Activated CD4-positive, CD25-positive, alpha-beta regulatory T cell (primary cell): ENCODE measurements at places on chromosomes 1 and 21.

DNA sequence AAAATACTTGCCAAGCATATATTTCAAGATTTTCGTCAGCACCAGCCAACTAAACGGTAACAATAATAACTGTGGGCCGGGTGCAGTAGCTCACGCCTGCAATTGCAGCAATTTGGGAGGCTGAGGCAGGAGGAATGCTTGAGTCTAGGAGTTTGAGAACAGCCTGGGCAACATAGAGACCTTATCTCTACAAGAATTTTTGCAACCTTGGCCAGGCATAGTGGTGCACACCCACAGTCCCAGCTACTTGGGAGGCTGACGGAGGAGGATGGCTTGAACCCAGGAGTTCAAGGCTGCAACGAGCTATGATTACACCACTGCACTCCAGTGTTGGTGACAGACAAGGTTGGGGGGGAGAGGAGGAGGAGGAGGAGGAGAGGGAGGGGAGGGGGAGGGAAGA, 145.0 kb upstream of the TIAM1 start:
- no peak for DNase-seq

DNA sequence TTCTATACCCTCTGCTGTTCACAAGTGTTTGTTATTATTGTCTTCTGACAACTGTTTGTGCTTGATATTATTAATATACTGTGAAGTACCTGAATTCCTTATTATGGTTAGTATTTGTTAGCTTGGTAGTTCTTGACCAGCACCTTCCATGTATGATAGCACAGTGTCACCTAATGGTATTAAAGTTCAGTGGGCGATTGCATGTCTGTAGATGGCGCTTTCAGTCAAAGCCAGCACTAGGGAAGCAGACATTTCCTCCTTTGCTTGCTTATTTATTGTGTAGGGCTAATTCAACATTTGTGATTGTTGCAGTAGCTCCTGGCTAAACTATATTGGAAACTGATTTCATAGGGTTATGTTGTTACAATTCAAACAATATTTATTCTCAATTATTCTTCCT, 218.0 kb downstream of the ZP4 start:
- DNase-seq: no peak

- no peak for DNase-seq
Observed at GRCh38 chr1:88658419-88658818, 25.7 kb upstream of the PKN2 start.

- DNase-seq: no peak
Observed at GRCh38 chr1:157862114-157863070, 20.8 kb upstream of the CD5L start.

- DNase-seq: no peak
Observed at GRCh38 chr21:45021428-45022347, 52.7 kb upstream of the ADARB1 start.

DNA sequence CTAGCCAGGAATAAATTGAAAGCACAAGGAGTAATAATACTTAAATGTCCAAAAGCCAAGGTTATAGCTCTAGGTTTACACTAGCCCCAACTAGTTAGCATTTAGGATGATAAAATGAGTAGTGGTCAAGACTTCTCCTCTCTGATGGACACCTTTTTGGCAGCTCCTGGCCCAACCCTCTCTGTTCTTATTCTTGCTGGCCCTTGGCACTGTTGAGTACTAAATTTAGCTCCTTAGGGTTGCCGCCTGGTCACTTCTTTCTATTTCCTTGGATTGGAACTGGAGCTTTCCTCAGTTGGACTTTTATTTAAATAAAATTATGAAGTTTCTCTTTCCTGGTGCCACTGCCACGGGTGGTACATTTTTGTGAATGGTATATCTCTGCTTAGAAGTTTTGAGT, 28.3 kb downstream of the ARID1A start:
- no peak for DNase-seq

DNA sequence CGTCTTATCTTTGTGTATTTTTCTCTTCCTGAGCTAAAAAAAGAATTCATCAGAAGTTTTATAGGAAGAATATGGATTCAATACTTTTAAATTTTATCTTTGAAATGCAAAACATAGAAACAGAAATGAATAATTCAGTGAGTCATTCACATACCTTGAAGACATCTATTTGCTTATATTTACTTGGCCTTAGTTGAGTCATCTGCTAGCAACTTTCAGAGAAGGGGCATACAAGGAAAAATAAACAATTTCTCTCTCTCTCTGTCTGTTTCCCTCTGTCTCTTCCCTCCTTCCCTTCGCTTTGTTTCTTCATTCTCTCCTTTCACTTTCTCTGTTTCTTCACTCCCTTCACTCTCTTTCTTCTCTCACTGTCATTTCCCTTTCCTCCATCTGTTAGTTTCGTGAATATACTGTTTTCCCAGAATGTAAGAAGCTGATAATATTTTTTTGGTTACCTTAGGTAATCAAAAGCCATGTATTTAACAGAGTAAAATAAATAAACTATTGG, 477.2 kb downstream of the BRINP3 start:
- no peak for DNase-seq

- DNase-seq: no peak
Observed at GRCh38 chr1:3121401-3122210, 52.6 kb downstream of the PRDM16 start.

DNA sequence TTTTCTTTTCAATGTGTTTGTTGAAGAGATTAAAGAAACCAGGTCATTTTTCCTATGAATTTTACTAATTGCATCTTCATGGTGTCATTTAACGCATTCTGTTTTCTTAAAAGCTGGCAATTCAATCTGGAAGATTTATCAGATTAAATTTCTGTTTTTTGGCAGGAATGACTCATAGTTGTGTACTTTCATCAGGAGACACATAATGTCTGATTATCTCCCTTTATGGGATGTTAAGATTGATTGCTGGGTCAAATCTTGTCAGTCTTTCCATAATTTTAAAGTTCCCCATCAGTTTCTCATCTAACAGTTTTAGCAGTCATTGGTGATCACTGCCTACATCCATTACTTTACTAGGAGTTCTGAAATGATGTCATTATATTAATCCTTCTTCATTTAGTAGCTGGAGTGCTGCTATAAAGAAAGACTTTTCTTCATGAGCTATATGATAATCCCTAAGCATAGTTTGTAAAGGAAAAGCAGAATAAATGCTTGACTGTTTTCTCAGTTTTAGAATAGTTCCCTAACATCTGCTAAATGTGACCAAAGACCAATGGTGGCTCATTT, 72.8 kb upstream of the MAP10 start:
- DNase-seq: no peak

GRCh38 chr1:19831441-19831840, 16.4 kb upstream of the RNF186 start:
- DNase-seq: no peak

DNA sequence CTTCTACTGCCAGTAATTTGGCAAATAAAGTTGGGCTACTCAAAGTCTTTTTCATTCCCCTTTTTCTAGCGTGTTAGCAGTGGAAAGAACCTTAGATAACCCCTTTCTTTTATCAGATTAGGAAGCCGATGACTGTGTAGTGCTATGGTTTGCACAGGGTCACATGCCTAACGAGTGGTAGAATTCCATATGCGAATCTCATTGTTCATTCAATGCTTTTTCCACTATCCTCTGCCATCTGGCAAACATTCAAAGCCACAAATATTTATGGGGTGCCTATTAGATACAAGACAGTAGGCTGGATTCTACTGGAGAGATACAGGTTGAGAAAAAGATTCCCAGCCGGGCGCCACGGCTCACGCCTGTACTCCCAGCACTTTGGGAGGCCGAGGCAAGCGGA, 14.9 kb upstream of the IER5 start:
- DNase-seq: no peak

DNA sequence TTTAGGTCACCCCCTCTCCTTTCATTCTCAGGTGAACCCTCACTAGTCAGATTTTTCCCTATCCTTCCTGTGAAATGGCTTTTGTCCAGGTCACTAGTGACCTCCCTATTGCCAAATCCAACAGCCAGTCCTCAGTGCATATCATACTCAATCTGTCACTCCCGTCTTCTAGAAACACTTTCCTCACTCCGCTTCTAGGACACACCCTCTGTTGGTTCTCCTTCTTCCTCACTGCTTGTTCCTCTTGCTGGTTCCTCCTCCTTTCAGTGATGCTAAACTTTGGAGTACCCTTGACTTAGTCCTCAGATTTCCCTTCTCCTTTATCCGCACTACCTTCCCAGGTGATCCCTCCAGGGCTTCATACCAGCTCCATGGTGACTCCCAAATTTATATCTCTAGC, 94.3 kb downstream of the RNF220 start:
- DNase-seq: no peak
